CMK (cell line): ENCODE measurements at places on chromosomes 3 and 15.

DNA sequence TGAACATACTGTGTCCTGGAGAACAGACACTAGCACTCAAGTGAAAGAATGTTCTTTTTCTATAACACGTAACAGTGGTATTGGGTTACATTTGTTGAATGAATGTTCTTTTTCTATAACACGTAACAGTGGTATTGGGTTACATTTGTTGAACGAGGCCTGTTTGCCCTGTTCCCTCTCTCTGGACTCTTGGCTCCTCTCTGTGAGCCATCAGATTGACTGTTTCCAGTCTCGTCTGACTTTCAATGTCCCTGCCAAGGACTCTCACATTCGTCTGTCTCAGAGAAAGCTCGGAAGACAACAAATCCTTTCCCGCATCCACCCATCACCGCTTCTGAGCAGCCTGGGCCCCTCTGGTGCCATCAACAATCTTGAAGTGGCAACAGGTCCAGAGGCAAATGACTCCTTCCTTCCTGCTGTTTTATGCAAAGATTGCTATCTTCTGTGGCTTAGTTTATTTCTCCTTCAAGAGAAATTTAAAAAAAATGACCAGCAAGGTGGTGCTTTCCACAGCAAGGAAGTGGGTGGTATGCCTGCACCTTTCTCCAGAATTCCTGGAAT lies 8.0 kb downstream of the TMEM45A start:
- no peak for DNase-seq

DNA sequence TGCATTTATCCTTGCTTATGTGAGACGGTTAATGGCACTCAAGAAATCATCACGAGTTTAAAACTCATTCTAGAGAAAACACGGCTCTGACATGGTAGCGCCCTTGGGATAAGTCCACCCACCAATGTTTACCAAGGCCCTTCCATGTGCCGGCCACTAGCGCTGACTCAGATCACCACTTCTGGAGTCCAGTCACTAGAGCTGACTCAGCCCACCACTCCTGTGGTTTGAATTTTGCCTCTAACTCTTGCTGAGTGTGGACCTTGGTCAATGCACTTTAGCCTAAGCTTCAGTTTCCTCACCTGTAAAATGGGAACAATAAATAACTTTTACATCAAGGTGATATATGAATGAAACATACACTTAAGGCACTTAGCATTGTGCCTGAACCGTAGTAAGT lies 358.4 kb upstream of the PROK2 start:
- no peak for DNase-seq

GRCh38 chr3:142235690-142236089 lies 10.3 kb upstream of the GK5 start:
- DNase-seq: no peak

GRCh38 chr3:4722103-4722502 lies 229.0 kb downstream of the ITPR1 start:
- DNase-seq: no peak

GRCh38 chr3:184716622-184717398 lies 4.9 kb upstream of the MAGEF1 start:
- DNase-seq: no peak

DNA sequence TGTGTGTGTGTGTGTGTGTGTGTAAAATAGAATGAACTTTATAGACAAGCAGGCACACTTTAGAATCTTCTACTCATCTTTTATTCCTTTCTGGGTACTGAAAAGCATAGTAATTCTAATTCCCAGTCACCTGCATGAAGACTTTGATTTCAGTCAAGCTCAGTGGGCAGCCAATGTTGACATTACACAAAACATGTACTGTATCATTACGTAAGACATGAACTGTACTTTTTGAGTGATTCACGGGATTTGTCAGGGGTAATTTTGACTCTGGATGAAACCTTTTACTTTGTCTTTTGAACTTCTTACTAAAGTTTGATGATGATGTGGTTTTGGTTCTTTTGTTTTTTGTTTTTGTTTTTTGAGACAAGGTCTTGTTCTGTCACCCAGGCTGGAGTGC lies 38.8 kb downstream of the PTPRG start:
- DNase-seq: no peak

GRCh38 chr3:160099834-160100233 lies 111.2 kb downstream of the IL12A start:
- DNase-seq: no peak

DNA sequence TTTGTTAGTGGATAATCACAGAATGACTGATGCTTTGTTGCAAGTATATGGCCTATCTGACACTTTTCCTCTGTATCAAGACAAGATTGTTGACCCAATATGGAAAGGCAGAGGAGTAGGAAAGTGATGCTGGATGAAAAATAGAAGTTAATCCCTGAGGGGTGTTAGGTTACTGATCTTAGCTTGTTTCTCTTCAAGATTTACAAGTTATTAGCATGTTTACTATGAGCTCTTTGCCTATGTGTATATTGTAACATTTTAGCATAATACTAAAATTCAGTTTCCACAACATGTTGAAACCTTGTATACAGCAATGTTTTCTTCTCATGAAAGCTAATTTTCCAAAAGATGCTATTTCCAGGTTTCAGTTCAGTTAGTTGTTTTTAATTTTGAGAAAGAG lies 120.4 kb upstream of the CCNL1 start:
- DNase-seq: no peak

GRCh38 chr3:11188231-11188630 lies 33.9 kb downstream of the HRH1 start:
- DNase-seq: no peak

DNA sequence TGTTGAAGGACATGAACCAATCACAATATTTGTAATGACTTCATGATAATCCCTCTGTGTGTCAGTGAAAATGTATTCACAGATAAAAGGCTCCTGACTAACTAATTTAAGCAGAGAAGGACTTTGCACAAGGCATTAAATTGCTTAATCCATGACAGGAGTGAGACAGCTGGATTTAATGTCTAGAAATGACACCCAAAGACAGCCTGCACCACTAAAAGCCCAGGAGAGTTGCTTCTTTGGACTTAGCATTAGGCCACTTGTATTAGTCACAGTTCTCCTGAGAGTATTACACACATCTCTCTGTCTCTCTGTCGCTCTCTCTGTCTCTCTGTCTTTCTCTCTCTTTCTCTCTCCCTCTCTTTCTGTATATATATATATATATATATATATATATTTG lies 180.4 kb downstream of the GOLGA8K start:
- no peak for DNase-seq

DNA sequence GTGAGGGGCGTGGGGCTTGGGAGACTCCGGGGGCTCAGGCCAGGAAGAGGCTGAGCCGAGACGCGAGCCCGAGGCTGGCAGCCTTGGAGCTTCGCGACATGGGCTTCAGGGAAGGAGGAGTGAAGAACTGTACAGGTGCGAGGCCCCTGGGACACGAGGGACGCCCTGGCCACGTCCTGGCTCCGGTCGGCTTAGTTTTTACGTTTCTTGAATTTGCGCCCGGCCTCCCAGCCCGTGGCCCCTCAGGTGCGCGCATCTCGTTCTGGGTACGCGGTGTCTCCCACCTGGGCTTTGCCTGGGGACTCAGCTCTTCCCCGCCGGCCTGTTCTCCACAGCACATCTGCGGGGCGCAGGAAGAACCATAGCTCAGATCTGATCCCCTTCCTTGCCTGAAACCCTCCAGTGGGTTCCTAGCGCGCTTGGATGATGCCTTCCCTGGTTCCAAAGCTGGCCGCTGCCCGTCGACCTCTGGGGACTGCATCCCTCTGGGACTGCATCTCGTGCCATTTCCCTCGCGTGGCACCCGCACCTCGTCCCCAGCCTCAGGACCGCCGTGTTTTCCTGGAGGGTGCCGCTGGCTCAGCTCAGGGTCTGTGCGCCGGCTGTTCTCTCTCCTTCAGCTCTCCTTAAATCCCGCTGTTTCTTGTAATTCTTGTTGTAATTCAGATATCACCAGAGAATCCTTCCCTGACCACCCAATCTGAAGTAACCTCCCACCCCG lies 614 bp downstream of the CHCHD6 start:
- DNase-seq: no peak

DNA sequence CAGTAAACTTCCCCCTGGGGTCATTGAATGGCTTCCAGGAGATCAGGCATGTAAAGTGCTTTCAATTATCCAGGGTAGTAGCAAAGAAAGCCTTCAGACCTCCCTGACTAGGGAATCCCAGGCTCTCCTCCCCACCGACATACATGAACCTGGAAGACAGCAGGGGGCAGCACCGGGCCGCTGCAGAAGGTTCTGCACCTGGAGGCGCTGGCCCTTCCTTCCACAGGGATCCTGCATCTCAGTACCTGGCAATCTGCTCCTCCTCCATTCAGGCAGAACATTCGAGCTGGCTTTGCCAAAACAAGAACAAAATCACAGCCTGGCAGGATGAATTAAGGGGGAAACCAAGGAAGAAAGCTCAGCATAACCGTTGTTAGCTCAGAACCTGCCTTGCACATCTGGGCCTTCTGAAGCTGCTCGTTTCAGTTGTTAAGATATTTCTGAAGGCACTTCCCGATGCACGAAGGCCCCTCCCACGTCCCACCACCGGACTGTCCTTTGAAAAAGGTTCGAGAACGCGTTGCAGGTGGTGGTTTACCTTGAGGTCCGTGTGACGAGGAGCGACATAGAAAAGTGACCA lies 237.7 kb downstream of the SLCO3A1 start:
- DNase-seq: no peak

DNA sequence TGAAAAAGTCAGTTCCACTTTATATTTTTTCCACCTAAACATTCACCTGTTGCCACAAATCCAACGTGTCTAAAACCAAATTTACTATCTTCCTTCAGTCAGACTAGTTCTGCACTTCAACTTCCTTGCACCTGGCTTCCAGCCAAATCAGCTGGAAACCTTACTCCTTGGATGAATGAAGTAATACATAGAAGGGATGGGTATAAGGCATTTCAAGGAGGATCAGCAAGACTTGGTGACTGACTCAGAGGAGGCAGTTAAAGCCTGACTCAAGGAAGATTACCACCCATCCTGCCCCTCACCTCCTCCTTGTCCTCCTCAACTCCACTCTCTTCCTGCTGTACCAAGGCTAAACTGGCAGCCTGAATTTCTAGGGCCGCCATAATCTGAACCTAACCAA lies 37.1 kb downstream of the QTRT2 start:
- DNase-seq: no peak

DNA sequence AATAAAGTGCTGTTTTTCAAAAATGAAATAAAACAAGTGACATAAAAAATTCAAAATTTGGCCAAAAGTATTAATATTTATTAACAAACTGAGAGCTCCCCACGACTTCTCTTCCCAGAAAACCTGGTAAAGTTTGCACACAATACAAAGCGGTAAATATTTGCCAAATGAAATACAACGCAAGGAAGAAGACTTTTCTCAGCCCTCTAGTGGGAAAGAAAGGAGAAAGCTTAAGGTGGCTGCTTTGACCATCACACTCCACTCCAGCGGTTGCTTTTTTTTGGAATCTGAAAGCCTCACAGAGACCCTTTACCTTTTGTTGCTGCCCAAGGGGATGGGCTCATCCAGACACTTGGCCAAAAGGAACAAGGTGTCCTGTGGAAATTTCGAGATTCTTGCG lies 1.1 kb upstream of the GK5 start:
- no peak for DNase-seq

DNA sequence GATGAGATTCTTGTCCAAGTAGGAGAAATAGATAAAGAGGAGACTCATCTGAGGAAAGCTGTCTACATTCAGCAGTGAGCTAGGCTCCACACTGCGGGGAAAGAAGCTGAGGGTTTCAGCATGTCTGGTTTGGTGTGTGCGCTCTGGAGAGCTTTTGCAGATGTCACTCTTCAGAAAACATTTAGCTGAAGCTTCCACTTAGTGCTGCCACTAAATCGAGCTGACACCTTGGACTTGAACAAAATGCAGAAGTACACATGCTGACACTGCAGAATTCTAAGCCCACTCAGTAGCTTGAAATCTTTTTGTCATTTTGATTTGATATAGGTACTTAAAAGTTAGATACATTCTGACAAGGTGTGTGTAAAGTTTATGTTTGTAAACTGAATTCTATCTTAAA lies 32.3 kb upstream of the CRTC3 start:
- DNase-seq: no peak

- no peak for DNase-seq
Observed at GRCh38 chr3:178457511-178457910, 78.7 kb upstream of the KCNMB2 start.

- no peak for DNase-seq
Observed at GRCh38 chr15:99305761-99306505, 54.7 kb downstream of the LRRC28 start.

DNA sequence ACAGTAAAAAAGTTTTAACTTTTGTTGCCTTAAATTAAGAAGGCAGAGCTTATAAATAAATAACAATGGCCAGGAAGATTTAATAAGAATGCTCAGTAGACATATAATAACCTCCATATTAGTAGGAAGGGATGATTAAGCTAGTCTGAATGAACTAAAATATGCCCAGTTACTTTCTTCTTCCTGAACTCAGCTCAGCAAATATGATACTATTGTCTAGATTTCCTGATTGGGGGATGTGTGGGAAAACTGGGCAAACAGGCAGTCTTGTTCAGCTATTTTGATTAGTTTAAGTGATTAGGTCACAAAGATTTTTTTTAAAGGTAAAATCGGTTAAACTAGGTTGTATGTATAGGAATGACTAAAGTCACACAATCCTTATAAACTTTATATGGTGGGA lies 167.2 kb upstream of the SLC2A2 start:
- DNase-seq: no peak

DNA sequence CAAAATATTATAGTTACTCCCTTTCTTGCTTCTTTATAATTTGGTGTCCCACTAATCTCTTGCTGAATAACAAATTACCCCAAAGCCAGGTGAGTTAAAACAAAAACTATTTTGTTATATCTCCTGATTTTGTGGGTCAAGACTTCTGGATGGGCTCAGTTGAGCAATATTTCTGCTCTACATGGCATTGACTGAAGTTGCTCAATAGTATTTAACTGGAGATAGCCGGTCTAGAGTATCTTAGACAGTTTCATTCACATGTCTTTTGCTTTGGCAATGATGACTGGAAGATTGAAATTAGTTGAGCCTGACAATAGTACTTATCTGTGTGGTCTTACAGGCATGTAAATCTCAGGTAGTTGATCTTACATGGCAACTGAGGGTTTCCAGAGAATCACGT lies 51.0 kb upstream of the TP63 start:
- no peak for DNase-seq

- DNase-seq: no peak
Observed at GRCh38 chr3:154156530-154156929, 35.3 kb downstream of the ARHGEF26 start.

DNA sequence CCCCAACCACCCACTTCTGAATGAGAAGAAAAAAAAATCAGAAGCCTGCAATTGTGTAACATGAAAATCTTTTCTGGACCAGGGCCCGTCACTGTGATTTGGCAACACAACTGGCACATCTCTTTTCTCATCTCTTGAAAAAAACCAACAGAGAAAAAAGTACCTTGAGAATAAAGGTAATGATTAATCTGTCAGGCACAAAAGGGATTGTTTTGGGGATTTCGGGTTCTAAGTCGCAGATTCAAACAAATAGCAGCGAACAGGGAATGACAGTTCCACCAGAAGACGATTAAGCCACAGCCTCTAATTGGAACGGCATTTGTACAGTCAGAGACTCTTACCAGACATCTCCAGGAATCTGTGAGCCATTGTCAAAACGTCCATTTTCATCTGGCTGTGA lies at the start of gene AQP9:
Gene AQP9 (plus strand): TSS at position 276 of the 400 bp plus-strand sequence. CDS start 185 bp downstream, outside the sequence.
- DNase-seq: no peak
